ENCODE measurements at places on chromosomes 2 and 18.

- no peak for DNase-seq
Measured at GRCh38 chr18:25349926-25350487, 2.0 kb downstream of the ZNF521 start.

DNA sequence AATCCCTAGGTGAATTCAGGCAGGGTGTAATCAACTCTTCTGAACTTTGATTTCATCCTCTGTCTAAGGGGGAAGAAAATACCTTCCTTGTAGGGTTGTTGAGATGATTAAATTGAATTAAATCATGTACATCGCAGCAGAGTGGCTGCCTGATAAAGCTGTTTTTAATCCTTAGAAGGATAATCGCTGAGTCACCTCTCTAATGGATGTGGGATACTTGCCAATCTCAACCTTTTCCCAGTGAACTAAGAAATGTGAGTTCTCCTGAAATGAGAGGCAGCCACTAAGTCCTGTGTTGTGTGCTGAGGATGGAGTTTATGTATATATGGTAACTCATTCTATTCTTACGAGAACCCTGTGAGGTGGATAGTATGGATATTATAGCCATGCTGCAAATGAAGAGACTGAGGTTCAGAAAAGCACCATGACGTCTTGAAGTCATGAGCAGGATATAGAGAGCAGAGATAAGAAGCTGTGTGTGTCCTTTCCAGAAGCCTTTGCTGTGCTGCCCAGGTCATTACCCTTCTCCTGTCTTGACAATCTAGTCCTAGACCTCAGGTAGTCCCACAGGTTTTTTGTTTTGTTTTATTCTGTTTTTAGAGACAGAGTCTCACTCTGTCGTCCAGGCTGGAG, 93.3 kb downstream of the HNRNPLL start:
- no peak for DNase-seq

DNA sequence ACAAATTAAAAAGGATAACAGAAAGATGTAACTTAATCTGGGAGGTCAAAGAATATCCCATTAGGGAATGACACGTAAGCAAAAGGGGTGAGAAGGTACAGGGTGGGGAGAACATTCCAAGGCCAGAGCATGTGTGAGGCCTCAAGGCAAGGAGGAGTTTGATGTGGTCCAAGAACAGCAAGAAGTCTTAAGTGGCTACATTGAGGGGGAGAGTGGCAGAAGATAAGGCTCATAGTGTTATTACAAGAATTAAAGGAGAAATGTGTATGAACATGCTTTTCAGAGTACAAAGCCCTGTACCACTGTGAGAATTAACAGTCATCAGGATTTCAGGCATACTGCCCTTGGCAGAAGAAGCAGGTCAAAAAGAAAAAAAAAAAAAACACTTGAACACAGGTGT, 174.4 kb upstream of the ERBB4 start:
- no peak for DNase-seq

DNA sequence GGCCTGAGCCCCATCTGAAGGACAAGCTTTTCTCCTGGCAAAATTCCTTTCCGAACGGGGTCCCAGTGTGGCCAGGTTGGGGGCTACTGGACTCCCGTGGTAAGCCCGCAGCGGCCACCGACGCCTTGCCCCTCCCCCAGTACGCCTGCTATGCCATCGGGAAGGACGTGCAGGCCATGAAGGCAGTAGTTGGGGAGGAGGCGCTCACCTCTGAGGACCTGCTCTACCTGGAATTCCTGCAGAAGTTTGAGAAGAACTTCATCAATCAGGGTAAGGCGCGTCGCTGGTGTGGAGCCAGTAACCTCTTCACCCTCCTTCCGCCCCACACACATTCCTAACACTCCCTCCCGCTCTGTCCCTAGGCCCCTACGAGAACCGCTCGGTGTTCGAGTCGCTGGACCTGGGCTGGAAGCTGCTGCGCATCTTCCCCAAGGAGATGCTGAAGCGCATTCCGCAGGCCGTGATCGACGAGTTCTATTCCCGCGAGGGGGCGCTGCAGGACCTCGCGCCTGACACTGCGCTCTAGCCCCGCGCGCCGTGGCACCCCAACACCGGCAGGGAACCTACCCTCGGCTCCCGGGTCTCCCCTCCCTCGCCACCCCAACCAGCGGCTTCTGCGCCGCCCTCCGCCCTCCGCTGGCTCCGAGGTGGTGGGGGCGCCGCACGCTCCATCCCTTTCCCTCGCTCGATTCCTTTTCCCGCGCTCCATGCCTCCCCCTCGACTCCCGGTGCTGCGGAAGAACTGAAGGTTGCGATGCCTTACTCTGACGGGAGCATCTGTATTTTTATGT, 13.6 kb upstream of the ANKRD53 start:
- DNase-seq, result peak; percentile 86

- DNase-seq, result no peak
Measured at GRCh38 chr2:240377366-240377765, 58.1 kb upstream of the GPC1 start.

GRCh38 chr2:74223941-74224770, 25.7 kb downstream of the MTHFD2 start:
- DNase-seq, result no peak

GRCh38 chr2:111057045-111057444, 63.7 kb upstream of the BCL2L11 start:
- no peak for DNase-seq

- no peak for DNase-seq
Measured at GRCh38 chr2:98383166-98383565, 36.9 kb downstream of the CNGA3 start.

All from CD4-positive, alpha-beta T cell treated with Interleukin-12 subunit alpha and Interleukin-12 subunit beta, for 1 hour (primary cell).